Naive thymus-derived CD8-positive, alpha-beta T cell (primary cell): ENCODE measurements at places on chromosomes 4 and X. TPM values are rescaled to one million over a fixed set of nuclear protein-coding genes. Genes with fewer than 3 reads are reported as not detected.

Gene SEPTIN6
- total RNA-seq, result 234 TPM

Gene RTL5
- total RNA-seq, result 0.30 TPM

Gene HTR2C
- not detected for total RNA-seq

Gene SPANXN4
- not detected for total RNA-seq

Gene TMSB15C
- 5.3 TPM for total RNA-seq
